ENCODE measurements at places on chromosomes 1 and 21.

DNA sequence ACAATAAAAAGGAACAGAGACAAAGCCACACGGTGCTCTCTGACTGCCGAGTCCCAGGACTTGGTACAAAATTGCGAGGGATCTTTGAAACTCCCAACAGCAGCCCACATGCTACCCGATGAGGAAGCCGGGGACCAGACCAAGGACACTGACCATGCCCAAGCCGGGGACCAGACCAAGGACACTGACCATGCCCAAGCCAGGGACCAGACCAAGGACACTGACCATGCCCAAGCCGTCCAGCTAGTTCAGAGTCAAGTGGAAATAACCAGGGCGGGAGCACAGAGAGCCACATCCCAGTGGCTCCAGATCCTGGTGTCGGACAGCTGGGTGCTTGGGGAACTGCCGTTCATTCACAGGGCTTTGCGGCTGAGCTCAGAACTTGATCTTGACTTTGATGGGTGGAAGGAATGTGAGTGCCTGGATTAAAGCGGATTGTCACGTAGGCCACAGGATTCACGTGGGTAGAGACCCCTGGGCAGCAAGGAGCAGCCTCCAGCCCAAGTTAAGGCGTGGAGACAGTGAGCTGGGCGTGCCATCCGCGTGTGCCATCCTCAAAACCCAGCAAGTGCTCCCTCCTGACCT, 16.5 kb upstream of the TRAPPC10 start:
- no peak for DNase-seq

GRCh38 chr1:15155888-15156741, 2.6 kb downstream of the TMEM51 start:
- DNase-seq, result no peak

GRCh38 chr1:50700214-50700613, 259.9 kb downstream of the FAF1 start:
- no peak for DNase-seq

DNA sequence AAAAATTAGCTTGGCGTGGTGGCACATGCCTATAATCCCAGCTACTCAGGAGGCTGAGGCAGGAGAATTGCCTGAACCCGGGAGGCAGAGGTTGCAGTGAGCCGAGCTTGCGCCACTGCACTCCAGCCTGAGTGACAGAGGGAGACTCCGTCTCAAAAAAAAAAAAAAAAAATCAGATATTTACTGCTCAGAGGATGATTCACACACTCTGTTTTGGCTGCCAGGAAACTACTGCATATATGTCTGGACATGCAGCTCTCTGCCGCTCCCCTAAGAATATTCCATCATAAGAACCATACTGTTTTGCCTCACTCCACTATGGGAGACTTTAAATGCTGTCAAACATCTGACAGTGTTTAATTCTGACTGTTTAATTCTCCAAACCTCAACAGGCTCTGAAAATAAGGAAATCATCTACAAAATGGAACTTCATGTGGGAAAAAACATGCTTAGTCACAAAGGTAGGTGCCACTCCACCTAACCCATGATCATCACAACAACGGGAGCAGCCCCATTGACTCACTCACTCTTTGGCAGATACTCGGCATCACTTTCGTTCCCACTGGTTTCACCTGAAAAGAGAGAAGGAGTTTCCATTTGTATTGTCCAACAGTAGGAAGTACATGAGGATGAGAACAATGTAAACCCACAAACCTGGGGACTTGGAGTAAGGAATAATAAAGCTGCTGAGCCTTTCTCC, 29.3 kb upstream of the BCAS2 start:
- DNase-seq, result no peak

GRCh38 chr1:163406772-163407171, 85.0 kb downstream of the NUF2 start:
- DNase-seq, result no peak

DNA sequence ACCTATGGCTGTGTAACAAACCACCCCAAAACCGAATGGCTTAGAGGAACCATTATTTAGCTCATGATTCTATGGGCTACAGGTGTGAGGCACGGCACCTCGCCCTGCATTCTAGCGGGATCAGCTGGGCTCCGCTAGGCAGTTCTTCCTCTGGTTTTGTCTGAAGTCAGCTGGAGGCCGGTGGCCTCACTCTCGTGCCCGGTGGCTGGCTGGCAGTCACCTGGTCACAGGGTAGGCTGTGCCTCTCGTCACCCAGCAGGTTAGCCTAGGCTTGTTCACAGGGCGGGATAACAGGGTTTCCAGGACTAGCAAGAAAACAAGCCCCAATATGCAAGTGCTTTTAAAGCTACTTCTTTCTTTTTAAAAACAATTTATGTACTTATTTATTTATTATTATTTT, 16.3 kb upstream of the AGPAT3 start:
- no peak for DNase-seq

- no peak for DNase-seq
Measured at GRCh38 chr1:20785907-20786252, 1.2 kb downstream of the HP1BP3 start.

- DNase-seq, result no peak
Measured at GRCh38 chr1:19219451-19219850, 9.4 kb upstream of the UBR4 start.

DNA sequence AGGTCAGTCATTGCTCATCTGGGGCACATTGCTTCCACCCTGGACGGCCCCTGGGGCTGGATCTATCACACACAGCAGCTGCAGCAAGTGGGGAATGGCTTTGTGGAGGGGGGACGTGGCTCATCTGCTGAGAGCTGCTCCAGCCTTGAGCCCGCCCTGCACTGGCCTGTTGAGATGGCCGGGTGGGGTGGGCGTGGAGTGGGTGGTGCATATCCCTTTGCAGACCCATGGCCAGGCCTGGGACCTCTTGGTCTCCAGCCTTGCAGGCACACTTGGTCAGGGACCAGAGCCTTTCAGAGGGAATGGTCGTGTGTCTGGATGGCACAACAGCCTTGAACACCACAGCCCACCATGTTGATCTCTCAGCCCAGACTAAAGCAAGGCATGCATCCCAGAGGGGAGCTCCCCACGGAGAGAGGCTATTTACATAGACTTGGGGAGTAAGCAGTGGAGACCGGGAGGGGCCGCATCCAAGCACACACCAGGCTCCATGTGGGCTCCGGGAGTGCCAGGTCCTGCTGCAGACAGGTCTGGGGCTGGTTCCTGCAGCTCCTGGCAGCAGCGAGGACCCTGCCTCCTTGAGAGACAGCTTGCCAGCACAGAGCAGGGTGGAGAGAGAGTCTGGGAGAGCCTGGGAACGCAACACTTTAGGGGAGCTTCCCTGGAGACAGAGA, 52.8 kb upstream of the SELENON start:
- no peak for DNase-seq

DNA sequence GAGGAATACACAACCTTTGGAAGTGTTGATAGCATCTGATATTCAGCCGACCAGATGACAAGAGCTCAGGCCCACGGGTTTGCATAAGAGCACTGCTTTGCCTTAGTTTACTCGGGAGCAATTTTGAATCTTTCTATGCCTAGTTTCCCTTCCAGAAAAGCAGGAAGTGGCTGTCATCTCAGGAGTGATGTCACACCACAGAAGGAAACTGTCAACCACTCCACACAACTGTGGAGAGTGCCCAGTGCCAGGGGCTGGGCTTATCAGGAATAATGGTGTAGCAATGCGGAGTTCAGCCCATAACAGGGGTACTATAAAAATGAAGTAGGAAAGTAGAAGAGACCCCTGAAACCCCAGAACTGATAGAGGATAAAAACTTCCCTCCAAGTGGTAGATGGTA, 28.4 kb downstream of the NTPCR start:
- DNase-seq, result no peak

GRCh38 chr1:147083919-147084272, 88.4 kb downstream of the PRKAB2 start:
- no peak for DNase-seq

GRCh38 chr1:87905651-87906050, 577.0 kb downstream of the LMO4 start:
- DNase-seq, result no peak

GRCh38 chr1:52725903-52726264, 369 bp upstream of the ZYG11B start:
- no peak for DNase-seq

DNA sequence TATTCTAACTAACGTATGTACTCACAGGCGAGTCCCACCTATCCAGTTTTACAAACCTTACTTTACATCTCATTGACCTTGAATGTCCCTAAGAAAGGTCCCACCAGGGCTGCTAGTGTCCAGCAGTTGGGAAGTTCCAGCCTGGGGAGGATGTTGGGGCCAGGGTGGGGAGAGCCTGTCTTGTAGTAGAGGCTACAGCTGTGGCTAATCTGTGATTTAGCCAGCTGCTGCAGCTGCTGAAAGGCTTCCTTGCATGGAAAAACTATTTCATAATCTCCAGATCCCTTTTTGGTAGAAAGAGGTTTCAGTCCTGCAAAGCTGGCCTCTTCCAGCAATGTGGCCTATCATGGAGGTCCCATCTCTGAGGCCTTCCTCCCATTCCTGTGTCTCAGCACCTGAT, 23.1 kb downstream of the TNN start:
- DNase-seq, result no peak

DNA sequence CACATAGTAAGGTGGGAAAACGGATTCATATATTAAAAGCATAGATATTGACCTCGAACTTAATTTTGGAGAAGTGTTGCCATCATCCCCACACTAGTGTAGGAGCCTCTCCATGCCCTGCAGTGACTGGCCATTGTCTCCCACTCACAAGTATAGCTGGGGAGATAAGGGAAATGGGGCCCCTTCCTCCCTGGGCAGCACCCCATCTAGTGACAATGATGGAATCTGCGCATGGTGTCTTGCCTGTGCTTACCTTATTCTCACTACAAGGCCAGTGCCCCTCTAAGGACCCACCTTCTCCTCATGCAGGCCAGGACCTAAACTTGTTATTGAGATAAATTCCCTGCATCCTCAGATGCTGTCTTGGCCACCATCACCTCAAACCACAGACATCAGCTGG, 374.9 kb downstream of the NTNG1 start:
- no peak for DNase-seq

- DNase-seq, result no peak
Measured at GRCh38 chr1:182972829-182973228, 19.9 kb upstream of the SHCBP1L start.

GRCh38 chr21:18026359-18026758, 207.2 kb upstream of the C21orf91 start:
- no peak for DNase-seq

DNA sequence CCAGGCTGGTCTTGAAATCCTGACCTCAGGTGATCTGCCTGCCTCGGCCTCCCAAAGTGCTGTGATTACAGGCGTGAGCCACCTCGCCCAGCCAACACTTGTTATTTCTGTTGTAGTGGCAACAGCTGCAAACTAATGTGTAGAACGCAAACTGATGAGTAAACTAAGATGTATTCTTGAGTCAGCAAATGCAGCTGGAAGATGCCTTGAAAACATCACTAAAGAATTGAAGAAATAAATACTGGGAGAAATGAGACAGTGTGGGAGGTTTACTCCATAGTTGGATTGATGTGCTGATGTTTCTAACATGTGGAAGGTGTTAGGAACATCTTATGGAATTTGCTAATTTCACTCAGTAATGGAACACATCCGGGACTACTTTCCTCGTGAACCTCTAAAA, 61.3 kb upstream of the KCNE2 start:
- DNase-seq, result no peak

GRCh38 chr1:151834239-151834638, 2.6 kb upstream of the RORC start:
- no peak for DNase-seq

GRCh38 chr21:45801129-45801964, 157.8 kb downstream of the PCBP3 start:
- DNase-seq, result no peak

- no peak for DNase-seq
Measured at GRCh38 chr1:99811075-99811474, 39.1 kb upstream of the AGL start.

- DNase-seq, result no peak
Measured at GRCh38 chr1:61419657-61420056, 305.3 kb downstream of the TM2D1 start.

DNA sequence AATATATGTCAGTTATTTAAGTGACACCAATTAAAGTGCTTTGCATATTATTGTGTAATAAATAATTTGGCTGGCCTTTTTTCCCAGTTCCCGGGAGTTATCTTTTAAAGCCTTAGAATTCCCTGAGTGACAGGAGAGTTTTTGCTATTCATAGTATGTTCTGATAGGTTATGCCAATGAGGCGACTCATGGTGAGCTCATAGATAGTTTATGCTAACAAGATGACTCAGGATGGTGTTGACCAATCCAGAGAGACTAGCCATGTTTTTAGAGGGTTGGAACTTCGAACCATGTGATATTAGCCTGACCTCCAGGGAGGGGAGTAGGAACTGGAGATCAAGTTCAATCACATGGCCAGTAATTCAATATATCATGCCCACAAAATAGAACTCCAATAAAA, 310.8 kb downstream of the USP25 start:
- no peak for DNase-seq

- DNase-seq, result no peak
Measured at GRCh38 chr1:160221089-160221488, 15.9 kb downstream of the PEA15 start.

DNA sequence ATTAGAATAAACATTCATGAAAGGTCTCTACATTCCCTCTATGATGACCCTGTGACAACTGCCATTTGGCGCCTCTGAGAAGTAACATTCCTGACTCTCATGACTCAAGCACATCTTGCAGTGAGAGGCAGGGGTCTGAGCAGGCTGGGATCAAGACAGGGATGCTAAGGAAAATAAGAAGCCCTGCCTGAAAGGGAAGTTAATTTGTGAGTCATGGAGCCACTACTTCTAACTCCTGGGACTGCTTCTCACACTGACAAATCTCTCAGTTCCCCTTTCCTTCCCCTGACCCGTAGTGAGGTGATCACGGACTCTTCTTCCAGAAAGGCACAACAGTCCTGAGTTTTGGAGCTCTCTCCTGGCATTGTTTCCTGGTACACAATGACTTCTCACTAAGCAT, 231.9 kb downstream of the TNR start:
- no peak for DNase-seq

GRCh38 chr1:78142736-78143135, 97.0 kb downstream of the GIPC2 start:
- no peak for DNase-seq

GRCh38 chr1:212981025-212981495, 30.7 kb downstream of the VASH2 start:
- DNase-seq, result no peak

GRCh38 chr21:34807146-34807880, 138.5 kb downstream of the CLIC6 start:
- peak; percentile 56 for DNase-seq

DNA sequence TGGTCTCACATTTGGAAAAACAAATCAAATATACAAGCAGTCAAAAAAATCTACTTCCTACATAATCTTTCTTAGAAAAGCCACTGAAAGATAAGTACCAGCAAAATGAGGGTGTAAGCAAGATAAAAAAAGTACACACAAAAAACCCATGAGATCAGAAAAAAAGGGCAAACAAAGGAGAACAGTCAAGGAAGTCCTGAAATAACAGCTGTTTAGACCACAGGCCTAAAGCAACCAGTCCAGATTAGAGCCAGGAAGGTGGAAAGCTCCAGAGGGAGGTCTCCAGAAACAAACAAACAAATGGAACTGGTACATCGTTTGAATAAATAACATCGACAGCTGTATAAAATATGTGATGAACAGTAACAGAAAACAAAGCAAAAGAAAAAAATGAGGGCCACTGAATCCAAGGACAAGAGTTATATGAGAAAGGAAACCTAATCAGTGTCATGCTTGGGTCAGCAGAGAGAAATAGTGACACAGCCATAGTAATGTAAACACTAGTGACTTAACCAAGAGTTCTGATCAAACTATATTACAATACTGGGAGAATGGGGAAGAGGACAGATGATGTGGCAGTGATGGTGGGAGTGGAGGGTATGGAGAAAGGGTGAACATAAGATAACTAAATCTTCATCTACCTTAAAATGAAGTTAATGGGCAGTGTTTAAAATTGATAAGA, 67.5 kb downstream of the NVL start:
- no peak for DNase-seq
